GOT3 (cell line): ENCODE measurements at places on chromosomes 5 and 9.
A peak's percentile ranks its signal among the peaks of the same experiment; 100 is the strongest.

GRCh38 chr5:160221082-160221481 lies 8.2 kb upstream of the FABP6 start:
- DNase-seq, result no peak

GRCh38 chr5:153895266-153895665 lies 143.4 kb downstream of the FAM114A2 start:
- no peak for DNase-seq

GRCh38 chr9:37218800-37219425 lies 98.5 kb downstream of the ZCCHC7 start:
- no peak for DNase-seq

- DNase-seq, result peak; percentile 7
Observed at GRCh38 chr5:35089334-35090314, 41.9 kb upstream of the AGXT2 start.

DNA sequence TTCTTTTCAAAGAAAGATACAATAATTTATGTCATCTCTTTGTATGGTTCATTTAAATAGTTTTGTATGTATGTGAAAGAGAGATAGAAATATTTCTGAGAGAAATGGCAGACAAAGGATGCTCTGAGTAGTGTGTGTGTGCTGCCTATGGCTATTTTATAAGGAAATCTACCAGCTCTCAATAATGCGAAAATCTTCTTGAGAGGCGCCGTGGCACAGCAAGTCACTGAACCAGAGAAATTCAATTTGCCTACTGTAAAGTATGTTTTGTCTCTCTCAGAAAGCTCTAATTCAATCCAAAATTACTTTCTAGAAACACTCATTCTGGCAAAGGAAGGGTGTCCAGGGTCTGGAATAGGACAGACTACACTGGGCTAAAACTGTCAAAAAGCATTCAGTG lies 1981.1 kb downstream of the EFNA5 start:
- DNase-seq, result no peak

GRCh38 chr9:20256284-20256948 lies 365.9 kb downstream of the MLLT3 start:
- DNase-seq, result no peak

GRCh38 chr5:17206021-17206420 lies 11.4 kb upstream of the BASP1 start:
- no peak for DNase-seq

DNA sequence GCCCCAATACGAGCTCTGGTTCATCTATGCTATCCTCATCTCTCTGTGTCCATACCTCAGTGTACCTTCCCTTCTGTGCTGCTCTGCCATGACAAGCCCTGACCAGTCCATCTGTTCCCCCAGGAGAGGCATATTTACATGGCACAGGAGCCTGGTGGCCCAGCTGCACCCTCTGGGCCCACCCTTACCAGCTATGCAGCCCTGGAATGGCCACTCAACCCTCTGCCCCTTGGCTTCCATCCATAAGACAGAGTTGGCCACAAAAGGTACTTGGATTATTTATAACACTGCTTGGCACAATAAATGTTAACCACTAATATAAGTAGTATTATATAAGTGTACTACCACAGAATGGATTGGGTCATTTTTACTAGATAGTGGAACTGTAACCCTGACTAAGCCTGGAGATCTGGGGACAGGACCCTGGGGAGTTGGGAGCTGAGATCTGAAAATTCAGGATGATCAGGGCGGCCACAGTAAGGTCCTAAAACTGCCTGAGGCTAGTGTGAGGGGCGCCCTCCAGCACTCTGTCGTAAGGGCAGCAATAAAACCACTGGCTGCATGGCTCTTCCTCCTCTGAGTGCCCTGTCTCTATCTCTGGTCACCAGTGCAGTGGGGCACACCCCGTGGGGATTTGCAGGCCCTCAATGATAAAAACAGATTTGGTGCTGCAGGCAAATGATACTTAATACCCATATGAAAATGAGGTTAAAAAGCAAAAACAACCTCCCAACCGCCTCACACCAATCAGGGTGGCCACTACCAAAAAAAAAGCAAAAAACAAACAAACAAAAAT lies 65.8 kb downstream of the SEMA4D start:
- DNase-seq, result no peak

DNA sequence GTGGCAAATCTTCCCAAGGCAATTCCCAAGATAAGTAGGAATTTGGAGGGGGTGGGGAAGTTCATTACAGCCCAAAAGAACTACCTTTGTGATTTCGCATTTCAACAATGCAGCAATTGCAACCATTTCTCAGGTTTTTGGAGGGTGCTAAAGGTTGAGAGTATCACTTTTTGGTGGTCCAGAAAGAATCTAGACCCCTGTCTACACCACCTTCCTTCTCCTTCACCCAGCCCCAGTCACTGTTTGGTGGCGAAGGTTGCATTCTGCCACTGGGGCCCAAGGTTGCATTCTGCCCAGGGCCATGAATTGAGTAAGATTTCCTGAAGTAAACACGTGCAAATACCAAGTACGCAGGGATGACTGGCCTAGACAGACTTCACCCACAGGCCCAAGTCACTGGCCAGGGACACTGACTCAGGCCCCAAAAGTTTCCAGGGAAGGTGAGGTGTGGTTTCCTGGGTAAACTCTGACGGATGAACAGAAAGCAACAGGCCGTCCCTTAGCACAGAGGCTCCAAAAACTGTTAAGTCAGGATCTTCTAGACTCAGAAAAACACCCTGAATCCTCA lies 5.7 kb downstream of the PDE6A start:
- DNase-seq, result no peak

DNA sequence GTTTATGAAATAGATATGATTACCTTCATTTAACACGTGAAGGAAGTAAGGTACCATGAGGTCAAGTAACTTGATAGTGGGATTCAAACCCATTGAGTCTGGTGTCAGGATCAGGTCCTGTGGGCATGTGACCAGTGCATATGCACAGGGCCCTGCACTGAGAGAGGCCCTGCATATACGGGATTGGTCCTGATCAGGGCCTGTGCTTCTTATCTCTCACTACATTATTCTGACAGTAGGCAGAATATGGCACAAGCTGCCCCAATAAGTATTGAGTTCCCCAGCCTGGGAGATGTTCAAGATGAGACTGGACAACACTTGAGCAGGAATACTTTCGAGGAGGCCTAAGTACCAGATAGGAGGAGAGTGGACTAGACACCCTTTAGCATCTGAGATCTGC lies 44.0 kb downstream of the GALNT10 start:
- no peak for DNase-seq

- no peak for DNase-seq
Observed at GRCh38 chr5:13990896-13991295, 46.4 kb upstream of the DNAH5 start.
